ENCODE measurements at places on chromosomes 12 and 14.

DNA sequence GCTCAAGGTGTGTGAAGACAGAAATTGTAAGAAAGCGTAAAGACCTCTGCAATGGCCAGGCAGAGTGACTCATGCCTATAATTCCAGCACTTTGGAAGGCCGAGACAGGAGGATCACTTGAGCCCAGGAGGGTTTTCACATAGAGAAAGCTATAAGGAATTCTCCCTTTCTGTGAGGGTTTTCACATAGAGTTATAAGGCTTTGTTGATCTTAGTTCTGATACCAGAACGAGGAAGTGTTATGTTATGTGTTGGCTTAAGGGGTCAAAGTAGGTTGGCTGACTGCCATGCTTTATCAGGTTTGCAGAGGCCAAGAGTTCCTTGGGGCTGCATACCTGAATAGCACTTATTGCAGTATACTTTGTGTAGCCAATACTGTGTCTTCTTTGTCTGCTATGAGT is 139.1 kb downstream of the ERC1 start:
- DNase-seq, result no peak

DNA sequence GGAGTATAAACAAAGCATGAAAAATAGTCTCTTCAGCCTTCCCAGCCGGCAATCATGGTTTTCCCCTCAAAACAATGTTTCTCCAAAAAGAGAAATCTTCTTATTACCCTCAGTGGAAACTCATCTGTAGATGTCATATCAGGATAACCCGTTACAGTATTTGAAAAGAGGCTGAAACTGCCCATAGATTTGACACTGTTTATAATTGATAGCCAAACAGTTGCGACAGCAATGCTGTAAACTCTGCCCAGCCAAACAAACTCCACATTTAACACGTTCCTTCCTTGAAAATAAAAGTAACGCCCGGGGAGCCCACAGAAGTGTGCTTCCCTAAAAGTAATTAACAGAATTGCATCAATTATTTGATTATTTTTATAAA is 201.3 kb upstream of the FOXN3 start:
- no peak for DNase-seq

DNA sequence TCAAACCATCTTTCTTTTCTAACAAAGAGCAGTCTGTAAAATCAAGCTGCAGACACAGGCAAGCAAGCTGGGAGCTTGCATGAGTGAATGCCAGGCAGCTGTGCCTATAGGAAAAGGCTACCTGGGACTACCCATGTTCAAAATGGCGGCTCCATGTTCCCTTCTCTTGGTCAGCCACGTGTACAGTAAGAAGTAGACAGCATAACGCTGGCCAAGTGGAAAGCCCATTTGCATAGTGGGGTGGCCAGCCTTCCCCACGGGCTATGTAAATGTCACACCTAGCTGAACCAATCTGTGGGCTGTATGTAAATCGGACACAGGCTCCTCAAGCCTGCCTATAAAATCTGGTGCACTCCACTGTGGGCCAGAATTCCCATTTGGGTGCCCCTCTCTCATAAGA is 117.1 kb downstream of the SYT10 start:
- no peak for DNase-seq

DNA sequence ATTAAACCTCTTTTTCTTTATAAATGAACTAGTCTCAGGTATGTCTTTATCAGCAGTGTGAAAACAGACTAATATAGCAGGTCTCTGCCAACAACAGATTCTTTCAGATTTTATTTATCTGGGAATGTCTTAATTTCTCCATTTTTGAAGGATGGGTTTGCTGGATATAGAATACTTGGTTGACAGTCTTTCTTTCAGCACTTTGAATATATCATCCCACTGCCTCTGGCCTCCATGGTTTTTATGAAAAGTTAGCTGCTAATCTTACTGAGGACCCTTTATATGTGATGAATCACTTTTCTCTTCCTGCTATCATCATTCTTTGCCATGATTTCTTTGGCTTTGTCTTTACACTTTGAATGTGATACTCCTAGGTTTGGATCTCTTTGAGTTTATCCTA is 148.0 kb downstream of the ANO6 start:
- DNase-seq, result no peak

DNA sequence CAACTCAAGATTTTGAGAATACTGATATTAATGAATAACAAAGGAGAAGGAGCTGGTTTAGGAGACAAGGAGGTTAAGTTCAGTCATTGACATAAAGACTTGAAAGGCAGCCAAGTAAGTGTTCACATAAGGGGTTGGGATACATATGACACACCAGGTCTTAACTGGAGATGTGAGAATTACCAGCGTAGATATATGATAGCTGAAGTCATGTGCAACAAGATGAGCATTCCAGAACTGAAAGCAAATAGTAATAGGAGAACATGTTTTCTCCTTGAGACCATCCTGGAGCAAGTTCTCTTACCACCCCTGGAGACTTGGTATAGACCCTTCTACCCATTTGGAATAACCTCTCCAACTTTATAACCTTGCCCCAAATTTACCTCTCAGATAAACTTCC is 43.3 kb upstream of the NPFF start:
- DNase-seq, result no peak

DNA sequence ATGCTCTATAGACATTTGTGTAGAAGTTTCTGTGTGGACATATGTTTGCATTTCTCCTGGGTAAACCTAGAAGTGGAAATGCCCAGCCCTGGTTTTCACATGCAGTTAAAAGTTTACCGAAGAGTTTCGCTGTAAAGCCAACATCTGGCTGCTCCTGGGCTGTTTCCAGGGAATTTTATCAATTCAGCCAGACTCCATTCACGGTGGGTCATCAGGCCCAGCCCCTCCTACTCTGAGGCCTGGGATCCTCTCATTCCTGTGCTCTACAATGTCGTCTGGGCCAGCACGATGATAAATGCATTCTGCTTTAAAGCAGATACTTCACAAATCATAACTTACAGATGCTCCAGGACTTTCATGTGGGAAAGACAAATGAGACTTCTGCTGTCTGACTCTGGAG is 7.1 kb downstream of the NUAK1 start:
- DNase-seq, result no peak

GRCh38 chr12:15453613-15454012 is 131.3 kb downstream of the PTPRO start:
- no peak for DNase-seq

GRCh38 chr12:13154831-13155230 is 41.7 kb upstream of the EMP1 start:
- DNase-seq, result no peak

GRCh38 chr14:71638523-71639196 is 293.6 kb upstream of the RGS6 start:
- no peak for DNase-seq

GRCh38 chr14:69701857-69702256 is 65.1 kb upstream of the SRSF5 start:
- no peak for DNase-seq

- no peak for DNase-seq
Observed at GRCh38 chr12:95004610-95005009, 1.1 kb upstream of the NDUFA12 start.

DNA sequence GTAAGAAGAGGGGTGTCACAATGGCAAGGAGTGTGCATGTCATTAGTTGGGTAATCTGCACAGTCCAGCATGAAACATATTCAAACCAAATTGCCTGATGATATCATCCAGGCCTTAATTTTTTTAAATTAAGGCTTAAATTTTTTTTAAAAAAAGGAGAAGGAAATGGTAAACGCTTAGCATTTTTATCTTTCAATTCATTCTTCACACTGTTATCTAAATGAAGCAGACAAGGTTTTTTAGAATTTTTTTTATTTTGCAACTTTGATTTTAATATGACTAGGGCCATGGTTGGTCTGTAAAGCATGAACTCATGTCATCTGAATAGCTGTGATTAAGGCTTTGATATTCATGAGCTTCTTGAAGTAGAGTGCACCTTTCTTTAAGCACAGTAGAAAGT is 362.5 kb downstream of the SYT1 start:
- DNase-seq, result no peak

DNA sequence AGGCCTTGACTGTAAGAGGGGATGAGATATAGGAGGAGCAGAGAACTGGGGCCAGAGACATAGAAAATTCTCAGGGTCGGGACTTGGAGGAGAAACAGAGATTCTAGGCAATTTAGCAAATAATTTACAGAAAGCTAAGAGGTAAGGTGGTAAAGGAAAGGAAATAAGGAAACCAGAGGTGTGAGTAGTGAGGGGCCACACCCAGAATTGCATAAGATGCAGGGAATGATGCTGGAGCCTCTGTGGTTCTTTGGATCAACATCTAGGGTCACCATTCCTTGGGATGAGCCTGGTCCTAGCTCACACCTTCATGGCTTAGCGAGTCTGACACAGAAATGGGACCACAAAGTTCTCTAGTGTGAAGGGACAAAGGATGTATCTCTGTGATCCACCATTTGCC is 949 bp upstream of the SDR9C7 start:
- no peak for DNase-seq

DNA sequence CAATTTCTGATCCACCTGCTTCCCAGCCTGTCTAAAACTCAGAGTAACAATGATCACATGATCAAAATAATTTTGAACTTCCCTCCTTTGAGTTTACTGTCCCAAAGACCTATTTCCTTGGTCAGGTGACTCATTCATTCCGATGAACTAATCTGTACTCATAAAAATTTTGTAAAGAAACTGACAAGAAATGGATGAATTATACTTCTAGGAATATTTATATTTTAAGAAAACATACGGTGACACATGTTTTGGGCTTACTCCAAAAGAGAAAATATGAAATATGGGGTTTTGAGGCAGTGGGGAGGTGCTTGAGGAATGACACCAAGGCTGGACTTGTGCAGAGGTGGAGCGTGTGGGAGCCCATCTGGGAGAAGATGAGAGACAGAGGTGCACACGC is 42.0 kb downstream of the GUCY2C start:
- DNase-seq, result no peak

DNA sequence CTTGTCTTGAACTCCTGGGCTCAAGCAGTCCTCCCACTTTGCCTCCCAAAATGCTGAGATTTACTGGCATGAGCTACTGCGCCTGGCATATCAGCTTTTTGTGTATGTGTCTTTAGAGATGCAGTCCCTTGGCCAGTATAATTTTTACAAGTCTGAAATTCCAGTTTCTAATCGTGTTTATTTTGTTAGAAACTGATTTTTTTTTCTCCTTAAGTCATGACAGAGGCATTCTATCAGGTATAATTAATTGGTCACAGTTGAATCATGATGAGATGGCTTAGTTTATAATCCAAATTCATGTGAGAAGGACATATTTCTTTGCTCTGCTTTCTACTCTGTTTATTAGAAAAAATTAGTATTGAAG is 98.9 kb downstream of the PCNX1 start:
- no peak for DNase-seq

- DNase-seq, result no peak
Observed at GRCh38 chr12:4140581-4141301, 132.8 kb upstream of the CCND2 start.

GRCh38 chr12:39852346-39852745 is 232.7 kb upstream of the ABCD2 start:
- DNase-seq, result no peak

DNA sequence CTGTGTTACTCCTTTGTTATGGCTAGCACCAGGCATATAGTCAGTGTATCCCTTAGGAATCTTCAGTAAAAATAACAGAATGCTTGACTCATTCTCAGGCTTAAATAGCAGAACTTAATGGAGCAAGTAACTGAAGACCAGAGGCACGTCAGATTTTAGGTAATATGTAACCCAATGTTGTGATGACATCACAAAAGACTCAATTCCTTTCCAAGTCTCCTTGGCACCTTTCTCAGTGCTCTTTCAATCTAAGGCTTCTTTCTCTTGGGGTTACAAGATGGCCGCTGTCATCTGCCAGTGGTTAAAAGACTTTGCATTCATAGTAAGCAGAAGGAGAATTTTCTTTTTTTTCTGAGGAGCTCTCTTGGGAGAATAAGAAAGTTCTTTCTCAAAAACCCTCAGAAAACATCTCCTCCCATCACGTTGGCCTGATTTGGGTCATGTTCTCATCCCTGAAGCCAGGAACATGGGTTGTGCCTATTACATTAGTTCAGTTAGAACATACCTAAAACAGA is 33.4 kb upstream of the DCN start:
- no peak for DNase-seq

DNA sequence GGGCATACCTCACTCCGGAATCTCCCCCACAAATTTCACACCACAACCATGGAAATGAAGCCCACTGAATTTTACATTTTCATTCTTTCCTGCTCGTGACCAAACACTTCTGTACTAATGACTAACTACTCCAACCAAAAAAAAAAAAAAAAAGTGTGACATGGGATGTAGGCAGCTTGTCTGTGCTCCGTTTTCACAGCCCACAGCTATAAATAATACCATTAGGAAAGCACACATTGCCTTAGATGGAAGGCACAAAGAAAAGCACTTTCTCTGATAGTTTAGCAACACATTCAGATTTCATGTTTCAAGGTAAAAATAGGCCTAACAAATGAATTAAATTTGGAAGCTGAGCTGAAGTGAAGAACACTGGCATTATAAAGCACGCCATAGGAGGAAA is 42.5 kb downstream of the DUSP6 start:
- no peak for DNase-seq

- DNase-seq, result no peak
Observed at GRCh38 chr14:72408020-72408419, 475.8 kb downstream of the RGS6 start.

DNA sequence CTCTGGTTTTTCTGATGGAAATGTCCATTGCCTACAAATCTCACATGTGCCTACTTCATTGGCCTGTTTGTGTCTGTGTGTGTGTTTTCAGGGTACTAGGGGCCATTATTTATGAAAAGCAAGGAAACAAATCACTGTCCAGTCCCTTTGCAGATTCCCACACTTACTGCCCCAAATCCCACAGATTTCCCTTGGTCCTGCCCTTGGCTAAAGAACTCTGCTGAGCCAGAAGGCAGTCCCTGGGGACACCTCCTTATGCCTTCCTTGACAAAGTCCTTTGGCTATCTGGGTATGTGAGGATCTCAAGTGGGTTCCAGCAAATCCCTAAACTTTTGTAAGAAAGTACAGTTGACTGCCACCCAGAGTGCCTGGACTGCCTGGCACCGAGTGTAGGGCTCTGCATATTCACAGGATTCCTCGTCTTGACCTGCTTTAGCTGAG is 388.1 kb downstream of the BCAT1 start:
- DNase-seq, result no peak

- DNase-seq, result no peak
Observed at GRCh38 chr14:94056579-94057308, 24.3 kb downstream of the DDX24 start.

GRCh38 chr14:42004321-42004720 is 397.6 kb downstream of the LRFN5 start:
- no peak for DNase-seq

- no peak for DNase-seq
Observed at GRCh38 chr12:9404469-9405260, 196.5 kb upstream of the PZP start.

- no peak for DNase-seq
Observed at GRCh38 chr12:94390130-94390485, 69.6 kb downstream of the CEP83 start.

GRCh38 chr12:129470196-129470595 is 433.6 kb downstream of the TMEM132D start:
- DNase-seq, result no peak
